ENCODE measurements at places on chromosomes 6 and 20.

DNA sequence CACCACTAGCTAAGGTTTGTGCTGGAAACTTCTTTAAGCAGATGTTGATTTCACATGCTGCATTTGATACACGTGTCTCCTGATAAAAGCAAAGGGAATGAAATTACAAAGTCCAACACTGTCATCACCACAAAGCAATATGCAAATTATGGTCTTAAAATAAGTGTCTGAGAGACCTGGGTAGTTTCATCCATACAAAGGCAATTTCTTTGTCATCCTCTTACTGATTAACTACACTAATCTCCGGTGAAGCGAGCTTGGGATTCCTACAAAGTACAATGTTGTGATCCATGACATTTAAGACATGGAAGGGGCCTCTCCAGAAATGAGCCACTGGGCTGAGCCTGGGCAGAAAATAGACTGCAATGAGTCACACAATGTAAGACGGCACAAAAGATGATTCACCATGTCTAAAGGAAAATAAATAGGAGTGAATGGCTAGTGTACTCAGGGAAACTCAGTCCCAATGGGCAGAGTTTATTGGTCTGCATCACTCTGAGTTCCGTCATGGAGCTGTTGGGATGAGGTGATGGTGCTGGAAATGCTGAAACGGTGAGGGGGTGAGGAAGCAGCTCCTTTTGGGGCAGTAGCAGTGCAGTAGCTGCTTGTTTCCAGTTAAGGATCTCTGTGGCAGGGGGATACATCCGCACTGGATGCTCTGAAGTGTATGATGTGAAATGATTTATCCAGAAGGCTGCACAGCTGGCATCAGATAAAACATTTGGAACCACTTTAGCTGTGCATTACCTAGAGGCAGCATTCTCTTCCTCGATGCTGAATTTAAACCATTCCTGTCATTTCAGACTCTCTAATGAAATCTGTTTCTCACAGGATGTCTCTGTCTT is 103.3 kb downstream of the IBTK start:
- no peak for DNase-seq

DNA sequence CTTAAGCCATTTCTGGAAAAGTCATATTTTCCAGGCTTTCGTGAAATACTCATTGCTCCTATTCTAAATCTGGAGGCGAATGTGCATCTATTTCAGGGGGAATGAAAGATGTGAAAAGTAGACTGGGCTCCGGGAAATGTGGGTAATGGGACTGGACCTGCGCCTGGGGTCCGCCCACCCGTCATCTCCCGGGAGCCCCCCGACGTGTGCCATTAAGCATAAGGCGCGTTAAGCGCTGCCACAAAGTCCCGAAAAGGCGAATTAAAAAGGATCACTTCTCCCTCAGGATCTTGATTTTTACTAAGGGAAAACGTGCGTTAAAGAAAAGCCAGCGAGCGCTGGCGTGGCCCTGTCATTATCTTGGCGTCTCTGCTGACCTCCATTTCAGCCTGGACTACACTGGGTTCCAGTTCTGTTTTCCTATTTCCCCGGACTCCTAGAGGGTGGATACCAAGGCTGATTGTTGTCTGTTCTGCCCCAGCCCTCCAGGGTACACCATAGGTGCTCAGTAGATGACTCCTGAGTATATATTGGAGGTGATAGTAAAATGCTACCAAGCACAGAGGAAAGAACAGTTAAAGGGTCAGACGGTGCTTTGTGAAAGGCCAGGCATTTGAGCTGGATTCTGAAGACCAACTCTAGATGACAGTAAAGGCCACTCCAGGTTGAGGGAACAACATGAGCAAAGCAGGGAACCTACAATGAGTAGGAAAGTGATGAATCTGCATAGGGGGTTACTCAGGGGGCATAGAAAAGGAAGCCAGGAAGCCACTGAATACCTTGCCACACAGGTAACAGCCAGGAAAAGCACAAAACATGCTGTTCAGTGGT is 89.2 kb upstream of the ARID1B start:
- DNase-seq, result no peak

- no peak for DNase-seq
Observed at GRCh38 chr6:70183538-70183937, 119.3 kb downstream of the COL9A1 start.

- no peak for DNase-seq
Observed at GRCh38 chr20:45894797-45895196, 3.7 kb downstream of the CTSA start.

DNA sequence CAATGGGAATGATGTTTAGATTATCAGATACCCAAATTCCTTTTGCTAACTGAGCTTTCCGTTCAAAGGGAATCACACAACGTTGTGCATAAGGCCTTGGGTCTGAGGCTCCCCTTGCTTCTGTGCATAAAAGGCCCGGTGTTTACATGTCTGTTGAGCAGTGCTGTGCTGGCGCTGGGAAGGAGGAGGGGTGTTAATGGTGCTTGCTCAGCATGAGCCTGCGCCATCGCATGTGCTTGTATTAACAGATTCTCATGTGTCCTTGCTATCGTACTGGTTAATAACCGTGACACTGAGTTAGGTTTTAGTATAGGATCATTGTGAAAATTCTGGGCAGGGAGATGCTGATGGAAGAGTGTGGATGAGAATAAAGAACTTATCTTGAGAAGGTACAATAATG is 62.3 kb upstream of the TRAF3IP2 start:
- DNase-seq, result no peak

DNA sequence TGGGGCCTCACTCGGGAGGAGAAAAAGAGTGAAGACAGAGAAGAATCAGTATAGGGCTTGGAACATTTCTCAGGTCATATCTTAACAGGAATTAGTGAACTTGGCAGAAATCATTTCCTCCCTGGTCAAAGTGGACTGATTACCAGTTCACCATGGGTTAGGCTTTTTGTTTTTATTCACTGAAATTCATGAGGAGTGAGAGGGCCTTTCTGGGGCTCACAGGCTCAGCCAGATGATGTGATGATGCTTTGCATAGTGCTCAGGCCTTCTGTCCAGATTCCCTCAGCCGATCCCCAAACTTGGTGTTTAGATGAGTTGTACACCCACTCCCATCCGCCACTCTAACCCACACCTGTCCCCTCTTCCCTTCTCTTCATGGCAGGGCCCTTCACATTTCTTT is 32.5 kb downstream of the SRSF3 start:
- DNase-seq, result no peak

DNA sequence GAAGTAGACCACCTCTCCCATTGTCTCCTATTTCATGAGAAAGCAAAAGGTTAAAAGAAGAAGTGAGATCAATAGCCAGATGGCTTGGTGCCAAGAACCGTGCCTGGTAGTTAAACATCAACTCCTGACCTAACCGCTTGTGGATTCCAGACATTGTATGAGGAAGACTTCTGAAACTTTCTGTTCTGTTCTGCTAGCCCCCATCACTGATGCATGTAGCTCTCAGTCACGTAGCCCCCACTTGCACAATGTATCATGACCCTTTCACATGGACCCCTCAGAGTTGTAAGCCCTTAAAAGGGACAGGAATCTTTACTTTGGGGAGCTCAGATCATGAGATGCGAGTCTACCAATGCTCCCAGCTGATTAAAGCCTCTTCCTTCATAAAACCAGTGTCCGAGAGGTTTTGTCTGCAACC is 301.2 kb downstream of the RNGTT start:
- no peak for DNase-seq

DNA sequence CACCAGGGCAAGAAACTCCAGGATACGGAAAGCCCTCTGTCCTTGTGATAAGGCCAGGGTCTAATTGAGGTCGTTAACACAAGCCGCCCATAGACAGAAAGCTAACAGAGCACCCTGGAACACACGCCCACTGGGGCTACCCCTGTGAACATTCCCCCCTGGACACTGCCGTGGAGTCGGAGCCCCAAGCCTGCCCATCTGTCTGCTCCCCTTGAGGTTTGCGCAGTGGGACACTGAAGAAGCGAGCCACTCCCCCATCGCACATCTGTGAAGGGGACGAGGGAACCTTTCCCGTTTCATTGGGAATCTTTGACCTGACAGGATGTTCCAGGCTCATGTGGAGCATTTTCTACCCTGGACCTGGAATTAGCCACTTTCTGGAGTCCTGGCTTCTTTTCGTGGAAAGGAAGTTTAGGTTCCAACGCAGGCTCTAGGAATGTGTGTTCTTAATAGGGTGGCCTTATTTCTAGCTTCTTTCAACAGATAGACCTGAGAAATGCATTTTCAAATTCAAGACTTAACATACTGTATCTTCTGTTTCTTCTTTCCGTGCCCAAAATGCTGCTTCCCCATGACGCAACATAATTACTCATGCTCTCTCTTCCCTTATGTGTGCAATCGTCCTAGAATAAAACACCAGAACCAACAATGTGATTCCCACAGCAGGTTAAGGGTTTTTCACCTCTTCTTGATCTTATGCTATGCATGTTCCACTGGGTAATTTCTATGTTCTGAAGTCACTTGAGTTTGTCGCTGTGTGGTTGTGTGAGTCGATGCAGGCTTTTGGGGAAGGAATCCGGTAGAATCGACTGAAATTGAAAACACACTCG is 161.1 kb downstream of the ERMARD start:
- DNase-seq, result no peak

DNA sequence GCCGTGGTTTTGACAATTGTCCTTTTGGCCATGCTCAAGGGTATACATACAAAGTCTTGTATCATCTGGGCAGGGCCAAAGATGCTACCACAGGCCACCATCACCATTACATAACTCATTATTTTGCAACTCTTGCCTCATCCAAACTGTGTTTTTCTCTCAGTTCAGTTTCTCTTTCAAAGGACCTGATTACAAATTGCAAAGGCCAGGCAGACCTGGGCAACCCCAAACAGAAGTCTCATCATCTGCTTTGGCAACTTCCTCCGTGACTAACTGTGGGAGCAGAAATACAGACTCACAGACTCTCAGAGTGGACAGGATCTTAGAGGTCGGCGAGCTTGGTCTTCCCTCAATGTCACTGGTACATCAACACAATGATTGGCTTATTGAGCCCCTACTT is 117.8 kb upstream of the NEDD9 start:
- DNase-seq, result no peak

DNA sequence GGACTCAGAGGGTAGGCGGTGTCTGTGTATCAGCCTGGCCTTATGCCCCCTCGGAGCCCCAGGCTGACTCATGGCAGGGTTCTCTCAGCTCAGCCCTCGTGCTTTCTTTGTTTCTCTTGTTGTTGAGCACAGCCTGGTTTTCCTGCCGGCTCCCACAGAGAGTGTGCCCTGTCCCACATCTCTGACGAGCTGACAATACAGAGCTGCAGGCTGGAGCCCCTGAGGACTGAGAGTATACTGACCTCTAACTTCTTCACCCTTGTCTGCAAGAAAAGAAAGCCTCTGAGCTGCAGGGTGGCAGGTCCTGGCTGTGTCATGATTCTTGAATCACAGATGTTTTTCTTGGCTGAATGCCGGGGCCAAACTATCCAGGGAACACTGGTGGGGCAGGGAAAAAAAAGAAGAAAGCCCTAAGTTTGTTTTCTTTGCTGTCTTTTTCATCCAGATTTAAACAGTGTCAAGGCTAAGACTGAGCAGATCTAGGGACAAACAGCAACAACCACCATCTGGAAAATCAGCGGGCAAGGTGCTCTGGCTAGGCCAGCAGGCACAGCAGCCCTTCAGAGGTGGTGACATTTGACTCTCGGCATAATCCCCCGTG is 63.3 kb upstream of the ZNF133 start:
- DNase-seq, result no peak
